ENCODE measurements at places on chromosomes 11 and 22.

DNA sequence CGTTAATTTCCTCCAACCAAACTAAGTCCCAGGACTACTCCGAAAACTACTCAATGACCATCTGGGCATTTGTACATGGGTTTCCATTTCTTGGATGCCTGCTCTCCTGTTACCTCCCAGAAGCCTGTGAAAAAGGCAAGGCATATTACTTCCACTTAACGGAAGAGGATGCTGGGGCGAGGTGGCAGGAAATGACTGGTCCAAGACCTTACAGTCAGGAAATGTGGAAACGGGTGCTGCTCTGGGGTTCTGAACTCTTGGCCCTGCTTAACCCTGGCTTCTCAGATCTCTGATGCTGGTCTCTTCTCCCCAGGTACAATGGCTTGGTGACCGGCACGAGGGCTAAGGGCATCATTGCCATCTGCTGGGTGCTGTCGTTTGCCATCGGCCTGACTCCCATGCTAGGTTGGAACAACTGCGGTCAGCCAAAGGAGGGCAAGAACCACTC lies 12.9 kb downstream of the ADORA2A start:
- DNase-seq, result no peak

DNA sequence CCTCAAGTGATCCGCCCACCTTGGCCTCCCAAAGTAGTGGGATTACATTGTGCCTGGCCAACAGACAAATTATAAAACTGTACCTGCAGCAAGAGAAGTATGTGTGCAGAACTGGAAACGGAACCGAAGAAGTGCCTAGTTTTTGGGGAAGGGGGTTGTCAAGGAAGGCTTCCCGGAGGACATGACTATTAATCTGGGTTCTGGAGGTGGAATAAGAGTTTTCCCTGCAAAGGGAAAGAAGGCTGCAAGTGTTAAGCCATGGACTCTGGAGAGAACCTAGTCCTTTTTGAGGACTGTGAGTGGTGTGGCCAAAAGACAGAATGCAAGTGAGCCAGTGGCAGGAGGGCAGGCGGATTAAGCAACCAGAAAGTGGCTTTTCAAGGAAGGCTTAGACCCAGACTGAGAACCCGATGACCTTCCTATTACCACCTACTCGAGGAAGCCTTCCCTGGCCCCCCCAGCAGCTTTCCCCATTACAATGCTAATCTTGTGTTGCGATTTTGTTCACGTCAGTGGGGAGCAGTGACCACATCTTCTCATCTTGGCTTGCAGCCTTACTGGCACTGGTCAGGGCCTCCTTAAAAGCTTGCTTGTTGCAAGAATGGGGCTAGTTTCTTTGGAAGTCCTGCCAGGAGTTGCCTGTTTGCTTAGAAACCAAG lies 5.7 kb upstream of the SEPTIN3 start:
- DNase-seq, result no peak

DNA sequence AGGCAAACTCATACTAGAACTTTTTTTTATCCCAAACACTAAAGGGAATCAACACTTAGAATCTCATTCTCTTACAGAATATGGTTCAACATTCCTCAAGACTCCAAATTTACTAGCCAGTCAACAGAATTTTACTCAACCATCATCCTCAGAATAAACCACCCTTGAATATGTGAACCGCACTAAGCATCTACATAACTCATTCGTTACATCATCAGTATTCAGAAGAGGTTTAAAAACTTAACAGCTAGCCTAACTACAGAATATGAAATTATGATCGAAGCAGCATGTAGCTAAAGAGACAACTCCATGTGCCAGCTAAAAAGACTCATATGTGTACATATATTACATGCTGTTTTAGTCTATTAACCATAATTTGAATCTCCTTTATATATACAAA lies 47.9 kb downstream of the CLDN25 start:
- DNase-seq, result no peak

DNA sequence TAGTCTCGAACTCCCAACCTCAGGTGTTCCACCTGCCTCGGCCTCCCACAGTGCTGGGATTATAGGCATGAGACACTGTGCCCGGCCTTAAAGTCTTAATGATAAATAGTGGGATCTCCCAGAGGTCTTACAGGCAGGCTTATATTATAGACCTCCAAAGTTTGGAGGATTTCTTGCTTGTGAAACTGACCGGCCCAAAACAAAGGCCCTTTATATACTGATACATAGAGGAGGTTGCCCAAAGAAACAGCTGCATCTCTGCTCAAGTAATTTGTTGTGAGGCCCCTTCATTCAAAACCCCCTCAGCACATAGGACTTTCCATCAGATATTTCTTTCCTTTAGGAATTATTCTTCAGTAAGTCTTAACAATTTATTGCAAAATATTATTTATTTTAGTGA lies 27.4 kb upstream of the RDX start:
- DNase-seq, result no peak

DNA sequence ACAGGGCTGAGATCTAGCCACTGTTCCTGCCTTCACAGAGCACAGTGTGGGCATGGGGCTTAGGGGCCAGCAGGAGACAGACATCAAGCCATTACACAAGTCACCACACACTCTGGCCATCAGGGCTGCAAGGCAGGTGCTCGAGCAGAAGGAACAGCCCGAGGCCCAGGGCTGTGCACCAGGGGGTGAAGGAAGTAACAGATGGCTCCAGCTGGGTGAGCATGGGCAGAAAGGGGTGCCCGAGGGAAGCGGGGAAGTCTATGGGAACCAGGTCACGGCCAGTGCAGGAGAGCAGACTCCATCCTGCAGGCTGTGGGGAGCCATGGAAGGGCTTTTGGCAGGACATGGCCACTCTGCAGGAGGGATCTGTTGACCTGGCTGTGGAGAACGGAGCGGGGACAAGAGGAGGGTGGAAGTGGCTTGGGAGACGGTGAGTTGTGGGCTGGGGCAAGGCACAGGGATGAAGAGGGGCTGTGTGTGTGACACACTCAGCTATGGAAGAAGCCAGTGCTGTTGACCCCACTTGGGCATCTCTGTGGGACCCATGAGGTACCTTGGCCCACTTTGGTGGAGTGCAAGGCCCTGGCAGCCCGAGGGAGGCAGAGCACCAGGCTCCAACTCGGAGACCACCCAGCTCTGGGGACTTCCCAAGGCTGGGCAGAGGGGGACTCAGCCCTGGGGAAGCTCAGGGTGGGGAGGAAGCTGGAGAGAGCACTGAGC lies 3.6 kb downstream of the C11orf68 start:
- DNase-seq, result no peak

DNA sequence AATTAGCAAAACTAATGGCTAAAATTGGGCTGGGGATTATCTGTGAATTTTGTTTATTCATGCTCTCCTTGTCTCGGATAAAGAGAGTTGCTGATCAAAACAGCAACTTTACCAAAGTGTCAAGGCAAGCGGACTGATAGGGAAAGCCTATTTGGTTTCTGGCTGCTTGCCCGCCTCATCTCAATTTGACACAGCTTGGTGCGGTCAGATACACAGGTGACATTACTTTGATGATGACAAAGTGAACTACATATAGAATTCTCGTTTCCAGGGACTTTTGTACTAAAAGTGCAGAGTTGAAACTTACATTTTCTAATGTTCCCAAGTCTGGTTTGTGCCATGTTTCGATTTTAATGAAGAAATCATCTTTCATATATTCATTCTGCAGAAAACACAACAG lies 22.8 kb downstream of the PITPNB start:
- DNase-seq, result no peak

GRCh38 chr11:106086850-106087249 lies 9.4 kb downstream of the AASDHPPT start:
- DNase-seq, result no peak

DNA sequence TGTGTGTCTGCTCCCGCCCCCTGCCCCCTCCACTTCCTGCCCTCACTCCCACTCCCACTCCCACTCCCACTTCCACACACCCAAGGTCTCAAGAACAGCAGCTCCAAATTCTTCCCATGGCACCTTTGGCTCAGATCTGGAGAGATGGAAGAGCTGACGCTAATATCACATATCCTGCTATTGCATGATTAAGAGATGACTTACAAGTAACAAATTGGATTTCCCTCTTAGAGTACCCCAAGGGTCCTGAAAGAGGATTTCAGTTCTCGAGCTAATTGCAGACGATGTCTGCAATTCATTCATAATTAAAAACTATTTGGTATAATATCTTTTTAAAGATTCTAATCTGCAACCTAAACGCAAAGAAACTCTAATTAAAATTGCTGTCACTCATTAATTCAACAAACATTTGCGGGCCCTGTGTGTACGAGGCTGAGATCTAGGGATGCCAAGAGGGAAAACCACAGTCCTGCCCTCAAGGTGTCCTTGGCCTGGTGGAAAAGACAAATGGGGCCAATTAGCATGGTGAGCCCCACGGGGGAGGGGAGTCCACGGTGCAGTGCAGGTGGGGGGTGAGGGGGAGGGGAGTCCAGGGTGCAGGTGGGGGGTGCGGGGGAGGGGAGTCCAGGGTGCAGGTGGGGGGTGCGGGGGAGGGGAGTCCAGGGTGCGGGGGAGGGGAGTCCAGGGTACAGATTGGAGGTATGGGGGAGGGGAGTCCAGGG lies 50.3 kb downstream of the CELSR1 start:
- DNase-seq, result no peak

- DNase-seq, result peak; percentile 42
Observed at GRCh38 chr11:35139722-35140282, 831 bp downstream of the CD44 start.

GRCh38 chr22:29470159-29470855 lies 9.7 kb upstream of the NEFH start:
- DNase-seq, result peak; percentile 76

GRCh38 chr11:81444297-81444696 lies 1289.4 kb downstream of the FAM181B start:
- no peak for DNase-seq

GRCh38 chr11:11572386-11572785 lies 49.4 kb downstream of the GALNT18 start:
- peak; percentile 46 for DNase-seq

DNA sequence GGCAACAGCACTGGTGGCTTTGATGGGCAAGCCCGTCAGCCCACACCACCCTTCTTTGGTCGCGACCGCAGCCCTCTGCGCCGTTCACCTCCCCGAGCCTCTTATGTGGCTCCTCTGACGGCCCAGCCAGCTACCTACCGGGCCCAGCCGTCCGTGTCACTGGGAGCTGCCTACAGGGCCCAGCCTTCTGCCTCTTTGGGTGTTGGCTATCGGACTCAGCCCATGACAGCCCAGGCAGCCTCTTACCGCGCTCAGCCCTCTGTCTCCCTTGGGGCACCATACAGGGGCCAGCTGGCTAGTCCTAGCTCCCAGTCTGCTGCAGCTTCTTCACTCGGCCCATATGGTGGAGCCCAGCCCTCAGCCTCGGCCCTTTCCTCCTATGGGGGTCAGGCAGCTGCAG lies 8.0 kb downstream of the RBM14 start:
- DNase-seq, result no peak

DNA sequence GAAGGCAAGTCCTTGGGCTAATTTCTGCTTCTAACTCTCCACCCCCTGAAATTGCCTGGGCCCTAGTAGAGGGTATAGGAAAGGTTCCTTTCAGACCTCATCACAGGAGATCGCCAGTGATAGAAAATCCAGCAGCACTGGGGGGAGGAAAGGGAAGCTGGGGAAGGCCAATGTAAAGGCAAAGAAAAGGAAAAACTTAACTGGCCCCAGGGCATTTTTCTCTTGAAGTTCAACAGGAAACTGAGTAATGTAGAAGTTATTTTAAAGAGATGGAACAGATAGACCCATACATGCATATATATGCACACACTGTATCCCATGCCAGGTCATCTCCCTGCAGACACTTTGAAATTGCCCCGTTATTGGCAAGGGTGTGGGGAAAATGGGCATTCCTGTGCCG lies 134.0 kb downstream of the TRIM44 start:
- DNase-seq, result peak; percentile 76

DNA sequence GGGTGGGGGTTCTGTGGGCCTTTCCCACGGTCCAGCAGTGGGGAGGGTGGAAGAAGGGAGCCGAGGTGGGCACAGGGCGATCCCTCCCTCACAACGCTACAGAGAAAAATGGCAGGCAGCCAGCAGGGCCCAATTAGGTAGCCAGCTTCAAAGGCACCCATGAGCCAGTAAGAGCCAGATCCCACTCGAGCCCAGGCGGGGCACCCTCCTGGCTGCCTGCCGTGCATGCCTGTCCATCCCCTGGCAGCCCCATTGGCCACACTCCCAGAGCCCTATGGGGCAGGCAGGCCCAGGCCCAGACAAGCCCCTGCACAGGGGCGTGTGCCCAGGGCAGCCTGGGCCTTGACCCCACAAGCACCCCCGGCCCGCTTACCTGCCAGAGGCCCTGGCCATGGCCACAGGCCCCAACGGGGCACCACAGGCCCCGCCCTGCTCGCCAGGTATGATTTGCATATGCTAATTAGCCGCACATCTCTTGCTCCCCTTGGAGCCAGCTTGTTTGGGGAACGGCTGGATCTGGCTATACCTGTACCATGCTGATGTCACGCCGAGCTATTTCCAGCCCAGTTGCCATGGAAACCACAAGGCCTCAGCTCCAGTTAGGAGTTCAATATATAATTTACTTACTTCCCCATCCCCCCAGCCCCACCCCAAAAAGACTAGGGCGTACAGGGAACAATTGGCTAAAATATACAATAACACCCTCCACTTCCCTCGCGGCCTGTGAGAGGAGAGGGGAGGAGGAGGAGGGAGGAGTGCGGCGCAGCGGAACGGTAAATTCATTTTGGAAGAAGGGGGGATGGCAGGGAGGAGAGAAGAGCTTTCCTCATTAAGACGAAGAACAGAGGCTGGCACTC lies 47.5 kb upstream of the TCF20 start:
- DNase-seq, result peak; percentile 49

- DNase-seq, result no peak
Observed at GRCh38 chr11:35270342-35270741, 131.4 kb downstream of the CD44 start.

- DNase-seq, result no peak
Observed at GRCh38 chr22:24185001-24185500, 3.8 kb downstream of the SUSD2 start.

GRCh38 chr11:120771551-120772060 lies 252.3 kb upstream of the TBCEL start:
- DNase-seq, result no peak

- DNase-seq, result no peak
Observed at GRCh38 chr22:49510718-49511117, 317.0 kb downstream of the BRD1 start.

DNA sequence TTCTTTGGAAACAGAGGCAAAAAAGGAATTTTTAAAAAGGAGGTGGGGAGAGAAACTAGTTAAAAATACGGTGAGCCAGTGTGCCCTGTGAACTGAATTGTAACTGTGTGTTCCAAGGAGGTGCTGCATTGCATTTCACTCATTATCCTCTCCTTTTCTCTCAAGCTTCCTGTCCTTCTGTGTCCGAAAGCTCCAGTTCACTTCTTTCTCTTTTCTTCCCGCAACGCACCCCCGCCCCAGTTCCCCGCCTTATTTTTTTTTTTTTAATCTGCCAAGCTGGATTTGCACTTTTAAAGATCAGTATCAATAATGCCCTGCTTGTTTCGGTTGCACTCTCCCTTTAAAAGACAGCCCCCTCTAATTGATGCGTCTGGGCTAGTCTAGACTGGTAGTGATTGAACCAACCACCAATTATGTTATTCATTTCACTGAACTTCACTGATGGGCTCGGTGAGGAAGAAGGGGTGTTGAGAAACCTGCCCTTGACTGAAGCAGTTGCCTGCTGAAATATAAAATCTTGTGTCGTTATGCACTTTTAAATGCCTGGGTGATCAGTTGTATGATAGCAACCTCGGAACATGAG lies 18.5 kb downstream of the BLID start:
- DNase-seq, result peak; percentile 73

Data from epithelial cell of esophagus (primary cell).